ENCODE measurements at places on chromosomes 1 and 21. TPM values are rescaled to one million over a fixed set of nuclear protein-coding genes. Genes with fewer than 3 reads are reported as not detected.

DNA sequence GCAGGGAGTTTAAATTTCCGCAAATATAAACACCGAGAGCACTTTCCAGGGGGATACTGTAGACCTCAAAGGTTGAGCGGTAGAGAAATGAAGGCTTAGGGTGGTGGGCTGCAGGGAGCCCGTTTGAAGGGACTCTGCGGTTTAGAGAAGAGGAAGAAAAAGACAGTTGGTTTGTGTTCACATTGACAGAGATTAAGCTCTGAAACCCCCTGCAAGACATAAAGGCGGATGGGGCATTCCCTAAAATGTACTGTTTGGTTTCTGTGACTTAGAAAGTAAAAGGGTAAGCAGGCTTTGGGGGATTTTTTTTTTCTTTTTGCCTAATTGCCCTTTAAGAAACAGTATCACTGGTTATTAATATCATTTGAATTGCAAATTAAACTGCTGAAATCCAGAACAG is 1.3 kb downstream of the KAZN start:
- no peak for DNase-seq

DNA sequence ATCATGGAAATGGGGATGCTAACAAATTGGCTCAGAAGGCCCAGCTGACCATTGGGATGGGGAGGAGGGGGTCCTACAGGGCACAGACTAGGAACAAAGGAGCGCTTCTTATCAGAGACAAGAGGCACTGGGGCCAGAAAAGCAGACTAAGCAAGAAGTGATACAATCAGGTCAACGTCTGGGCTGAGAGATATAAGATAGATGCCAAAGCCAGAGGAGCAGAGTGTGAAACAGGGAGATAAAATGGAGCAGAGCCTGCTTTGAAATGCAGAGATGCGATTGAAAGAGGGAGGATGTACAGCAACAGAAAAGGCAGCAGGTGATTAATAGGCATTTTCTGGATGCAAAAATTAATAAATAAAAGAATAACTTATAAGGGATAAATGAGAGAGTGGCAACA is 127.5 kb upstream of the SAMSN1 start:
- DNase-seq, result no peak

DNA sequence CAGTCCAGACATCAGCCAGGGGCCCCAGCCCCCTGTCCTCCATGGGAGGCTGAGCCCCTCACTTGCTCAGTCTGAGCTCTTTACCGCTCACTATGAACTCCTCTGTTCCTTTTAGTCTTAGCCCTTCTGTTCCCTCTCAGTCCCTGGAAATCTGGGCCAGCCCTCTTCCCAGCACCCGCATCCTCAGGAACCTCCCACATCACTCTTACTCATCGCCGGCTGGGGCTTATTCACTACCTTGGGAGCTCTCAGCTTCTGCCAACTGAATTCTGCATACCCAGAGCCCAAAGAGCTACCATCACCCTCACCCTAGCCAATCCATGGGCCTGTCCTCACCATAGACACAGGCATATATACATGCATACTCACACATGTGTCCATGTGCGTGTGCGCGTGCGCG is 11.5 kb downstream of the KNCN start:
- no peak for DNase-seq

DNA sequence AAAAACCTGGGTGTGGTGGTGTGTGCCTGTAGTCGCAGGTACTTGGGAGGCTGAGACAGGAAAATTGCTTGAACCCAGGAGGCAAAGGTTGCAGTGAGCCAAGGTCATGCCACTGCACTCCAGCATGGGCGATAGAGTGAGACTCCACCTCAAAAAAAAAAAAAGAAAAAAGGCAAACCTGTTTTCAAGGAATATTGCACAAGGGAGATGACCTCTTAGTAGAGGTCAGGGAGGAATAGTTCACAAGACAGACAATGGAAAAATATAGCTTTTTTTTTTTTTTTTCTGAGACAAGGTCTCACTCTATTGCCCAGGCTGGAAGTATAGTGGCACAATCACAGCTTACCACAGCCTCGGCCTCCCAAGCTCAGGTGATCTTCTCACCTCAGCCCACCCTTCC is 22.5 kb upstream of the SUCO start:
- no peak for DNase-seq

DNA sequence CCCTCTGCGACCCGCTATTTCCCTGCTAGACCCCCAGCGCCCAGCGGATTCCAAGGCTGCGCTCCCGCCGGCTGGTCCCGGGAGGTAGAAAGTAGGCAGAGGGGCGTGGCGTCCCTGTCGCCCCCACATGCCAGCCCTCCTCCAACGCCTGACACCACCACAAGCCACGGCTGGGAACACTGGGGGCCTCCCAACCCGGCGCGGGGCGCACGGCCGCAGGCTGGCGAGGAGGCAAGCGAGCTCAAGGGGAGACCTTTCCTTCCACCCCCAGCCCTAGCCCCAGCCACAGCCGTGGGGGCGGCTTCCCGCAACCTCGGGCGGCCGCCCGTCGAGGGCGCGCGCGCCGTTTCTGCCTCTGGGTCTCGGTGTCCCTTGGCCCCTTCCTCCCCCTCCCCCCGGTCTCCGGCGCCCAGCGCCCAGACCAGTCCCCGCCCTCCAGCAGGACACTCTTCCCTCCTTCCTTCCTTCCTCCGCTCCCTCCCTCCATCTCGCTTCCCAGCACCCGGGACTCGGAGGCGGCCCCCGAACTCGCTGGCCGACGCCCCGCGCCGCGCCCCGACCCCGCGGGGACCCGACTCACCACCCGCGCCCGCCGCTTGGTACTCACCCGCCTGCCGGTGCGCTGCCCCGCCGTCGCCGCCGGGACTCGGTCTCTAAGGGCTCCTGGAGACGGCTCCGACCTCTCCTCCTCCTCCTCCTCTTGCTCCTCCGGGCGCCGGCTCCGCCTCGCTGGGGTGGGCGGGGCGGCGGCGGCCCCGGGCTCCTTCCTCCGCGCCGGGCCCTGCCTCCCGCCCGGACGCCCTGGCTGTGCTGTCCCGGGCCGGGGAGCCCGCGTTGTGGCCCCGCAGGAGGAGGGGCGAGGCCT is at the start of gene GNG12:
TSS of gene GNG12 (minus strand) at position 731 of the 865 bp plus-strand sequence. CDS start 125,781 bp downstream, outside the sequence.
- DNase-seq, result no peak

GRCh38 chr1:160342526-160342925 is 524 bp downstream of the COPA start:
- no peak for DNase-seq

DNA sequence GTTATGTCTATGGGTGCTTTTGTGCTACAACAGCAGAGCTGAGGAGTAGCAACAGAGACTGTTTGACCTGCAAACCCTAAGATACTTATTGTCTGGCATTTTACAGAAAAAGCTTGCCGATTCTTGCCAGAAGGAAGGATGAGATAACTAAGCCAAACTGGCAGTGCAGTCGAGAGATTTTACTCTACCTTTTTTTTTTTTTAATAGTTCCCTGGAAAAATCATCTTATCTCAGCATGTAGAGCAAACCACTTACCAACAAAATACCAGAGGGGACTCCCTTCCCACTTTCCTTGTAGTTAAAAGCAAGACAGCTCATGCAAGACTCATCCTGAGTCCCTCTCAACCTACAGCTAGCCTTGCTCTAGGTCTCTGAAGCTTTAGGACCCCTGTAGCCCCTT is 132.9 kb downstream of the SYT2 start:
- DNase-seq, result no peak

GRCh38 chr21:31457675-31458074 is 113.6 kb upstream of the TIAM1 start:
- DNase-seq, result no peak

DNA sequence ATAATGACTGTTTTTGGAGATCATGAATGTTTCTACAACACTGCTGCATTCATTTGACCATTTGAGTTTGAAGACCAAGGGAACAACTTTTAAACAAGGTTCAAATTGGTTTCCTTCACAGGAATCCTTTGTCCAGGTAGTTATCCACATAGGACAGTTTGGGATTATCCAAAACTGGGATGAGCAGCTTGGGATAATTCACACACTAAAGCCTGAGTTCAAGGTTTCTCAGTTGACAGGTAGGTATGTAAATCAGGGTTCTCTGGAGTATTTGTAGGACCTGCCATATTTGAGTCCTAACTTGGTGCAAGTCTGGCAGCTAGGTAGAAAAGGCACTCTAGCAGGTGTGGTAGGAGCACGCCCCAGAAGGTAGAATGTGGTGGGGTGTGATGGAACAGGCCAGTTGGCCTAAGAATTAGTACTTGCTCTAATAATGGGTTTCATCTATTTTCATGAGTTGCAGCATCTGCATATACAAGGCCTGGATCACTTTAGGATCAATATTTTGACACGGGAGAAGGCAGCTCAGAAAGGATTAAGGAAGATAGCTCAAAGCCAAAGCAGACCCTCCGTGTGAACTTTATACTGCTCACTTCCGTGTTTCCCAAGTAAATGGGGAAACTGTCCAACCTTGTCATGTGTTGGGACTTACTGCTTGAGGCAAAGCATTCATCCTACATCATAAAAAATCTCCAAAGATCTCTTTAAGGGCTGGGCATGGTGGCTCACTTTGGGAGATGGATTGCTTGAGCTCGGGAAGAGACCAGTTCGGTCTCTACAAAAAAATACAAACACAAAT is 14.1 kb upstream of the RAB42 start:
- no peak for DNase-seq

DNA sequence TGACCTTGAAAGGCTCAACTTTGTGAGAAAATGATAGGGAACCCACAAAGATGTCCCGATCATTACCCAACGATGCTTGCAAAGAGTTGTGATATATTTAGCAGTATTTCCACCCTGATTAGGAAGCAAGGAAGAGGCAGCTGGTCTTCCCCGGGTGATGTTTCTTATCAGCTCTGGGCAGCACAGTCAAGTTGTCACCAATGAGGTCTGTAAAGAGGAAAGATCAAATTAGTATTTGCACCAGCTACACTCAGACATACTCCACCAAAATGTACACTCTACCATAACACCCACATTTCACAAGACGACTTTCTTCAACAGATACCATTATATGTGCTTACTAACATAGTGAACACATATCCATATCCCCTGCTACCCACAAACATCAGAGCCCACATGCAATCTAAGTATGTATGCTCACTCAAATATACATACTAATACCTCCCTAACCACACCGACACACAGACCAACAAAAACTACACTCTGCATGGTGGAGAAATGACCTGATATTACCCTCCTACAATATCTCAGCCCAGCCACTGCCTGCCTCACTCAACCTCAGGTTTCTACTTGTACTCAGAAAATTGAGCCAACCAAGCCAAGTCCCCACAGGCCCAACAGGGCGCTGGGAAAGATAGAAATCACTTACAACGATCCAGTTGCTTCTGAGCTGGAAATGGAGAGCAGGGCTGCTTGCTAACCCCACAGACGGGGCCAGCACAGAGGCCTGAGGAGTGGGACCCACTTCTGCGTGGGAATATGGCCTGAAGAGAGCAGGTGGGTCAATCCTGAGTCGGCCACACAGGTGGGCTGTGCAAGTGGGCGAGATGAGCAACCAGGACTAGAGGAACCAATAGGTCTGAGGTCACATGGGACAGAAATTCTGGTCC is 4.6 kb upstream of the BTG2 start:
- DNase-seq, result no peak

GRCh38 chr21:26732432-26733221 is 112.6 kb downstream of the ADAMTS1 start:
- peak; percentile 13 for DNase-seq

GRCh38 chr1:226128487-226129075 is 58.0 kb downstream of the ACBD3 start:
- DNase-seq, result no peak

- DNase-seq, result no peak
Measured at GRCh38 chr21:30271611-30272010, 11.1 kb downstream of the KRTAP24-1 start.

GRCh38 chr1:192159781-192160180 is 1.5 kb downstream of the RGS18 start:
- no peak for DNase-seq

GRCh38 chr1:162250004-162250730 is 126.5 kb downstream of the SPATA46 start:
- DNase-seq, result no peak

GRCh38 chr1:7224081-7224534 is 438.9 kb downstream of the CAMTA1 start:
- no peak for DNase-seq

DNA sequence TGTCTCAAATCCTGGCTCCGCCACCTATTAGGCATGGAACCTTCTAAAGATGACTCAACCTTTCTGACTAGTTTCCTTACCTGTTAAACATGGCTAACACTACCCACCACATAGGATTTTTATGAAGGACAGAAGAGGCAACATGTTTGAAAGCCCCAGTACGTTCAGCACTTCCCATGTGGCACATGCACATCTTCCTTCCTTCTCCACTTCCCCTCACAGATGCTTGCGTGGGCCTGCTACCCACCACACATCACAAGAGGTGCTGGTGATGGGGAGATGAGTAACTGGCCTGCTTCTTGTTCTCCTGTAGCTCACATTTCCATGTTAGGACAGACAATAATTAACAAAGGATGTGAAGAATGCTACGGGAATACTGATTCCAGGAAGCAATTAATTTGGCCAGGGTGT is 7.1 kb downstream of the ZBTB21 start:
- no peak for DNase-seq

DNA sequence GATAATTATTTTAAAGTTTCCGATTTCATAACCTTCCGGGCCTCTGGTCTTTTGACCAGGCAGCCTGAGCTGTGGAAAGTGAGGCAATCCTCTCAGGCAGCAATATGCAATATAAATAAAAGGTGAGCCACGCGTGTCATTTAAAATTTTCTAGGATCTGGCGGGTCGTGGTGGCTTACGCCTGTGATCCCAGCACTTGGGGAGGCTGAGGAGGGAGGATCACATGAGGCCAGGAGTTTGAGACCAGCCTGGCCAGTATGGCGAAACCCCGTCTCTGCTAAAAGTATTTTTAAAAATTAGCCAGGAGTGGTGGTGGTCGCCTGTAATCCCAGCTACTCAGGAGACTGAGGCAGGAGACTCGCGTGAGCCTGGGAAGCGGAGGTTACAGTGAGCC is 546 bp upstream of the ZNF695 start:
- no peak for DNase-seq

DNA sequence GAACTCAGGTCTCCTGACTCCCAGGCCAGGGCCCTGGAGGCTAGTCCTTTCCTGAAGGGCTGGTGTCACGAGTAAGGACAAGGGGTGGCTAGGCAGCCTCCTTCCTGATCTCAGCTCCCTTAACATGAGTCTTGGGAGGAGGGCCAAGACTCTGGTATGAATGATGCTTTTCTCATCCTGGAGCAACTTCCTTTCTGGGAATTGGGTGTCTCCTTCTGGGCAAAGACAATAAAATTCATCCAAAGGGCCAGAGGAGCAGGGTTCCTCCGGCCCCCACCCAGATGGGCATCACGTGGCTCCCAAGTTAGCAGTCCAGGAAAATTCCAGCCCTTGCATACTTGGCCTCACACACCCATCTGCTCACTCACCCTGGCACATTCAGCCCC is at the start of gene FAM167B:
TSS of gene FAM167B (plus strand) at position 335 of the 386 bp plus-strand sequence. CDS start 200 bp downstream, outside the sequence.
- no peak for DNase-seq

- no peak for DNase-seq
Measured at GRCh38 chr1:221663321-221663720, 78.6 kb downstream of the DUSP10 start.

DNA sequence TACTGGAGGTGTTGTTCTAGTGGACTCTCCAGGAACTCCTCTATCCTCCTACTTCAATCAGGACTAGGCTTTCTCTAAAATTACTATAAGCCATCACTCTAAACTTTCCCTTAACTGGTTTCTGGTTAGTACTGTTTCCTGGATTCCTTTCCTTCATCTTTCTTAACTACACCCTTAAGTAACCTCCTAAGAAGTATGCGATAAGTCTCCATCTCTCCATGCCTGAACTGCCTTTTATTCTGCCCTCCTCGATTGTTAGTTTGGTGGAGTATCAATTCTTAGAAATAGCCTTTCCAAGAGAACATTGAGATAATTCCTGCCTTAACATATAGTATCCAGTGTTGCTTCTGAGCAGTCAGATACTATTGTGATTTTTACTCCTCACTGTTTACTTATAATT is 162.9 kb upstream of the PDE4B start:
- DNase-seq, result no peak

Gene VWA5B1
- polyA plus RNA-seq, result not detected

Gene NIBAN1
- polyA plus RNA-seq, result 35.0 TPM

Gene SEMA4A
- 0.58 TPM for polyA plus RNA-seq

Data from AG04450 (cell line).